T-helper 22 cell (primary cell): ENCODE measurements at places on chromosomes 2 and 18.

- DNase-seq: no peak
These were observed 101.8 kb upstream of the MYO3B start for GRCh38 chr2:170076189-170076588.

GRCh38 chr2:31049264-31049663 is 89.0 kb downstream of the GALNT14 start:
- DNase-seq: no peak

DNA sequence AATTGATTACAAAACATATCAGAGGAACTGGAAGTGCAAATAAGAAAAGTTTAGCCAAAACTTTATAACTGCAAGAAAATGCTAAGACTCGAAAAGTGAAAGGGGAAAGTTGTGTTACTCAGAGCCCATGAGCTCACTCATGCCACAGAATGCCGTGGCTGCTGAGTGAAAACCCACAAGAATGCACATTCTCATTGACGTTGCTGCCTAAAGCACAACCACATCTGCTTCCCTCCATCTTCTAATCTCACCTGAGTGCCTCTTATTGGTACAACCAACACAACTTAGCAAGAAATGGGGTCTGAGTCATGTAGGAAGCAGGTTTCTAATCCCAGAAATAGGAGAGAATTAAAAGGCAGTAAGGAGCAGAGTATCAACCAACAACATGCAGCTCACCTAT is 259.7 kb downstream of the LNPK start:
- no peak for DNase-seq

DNA sequence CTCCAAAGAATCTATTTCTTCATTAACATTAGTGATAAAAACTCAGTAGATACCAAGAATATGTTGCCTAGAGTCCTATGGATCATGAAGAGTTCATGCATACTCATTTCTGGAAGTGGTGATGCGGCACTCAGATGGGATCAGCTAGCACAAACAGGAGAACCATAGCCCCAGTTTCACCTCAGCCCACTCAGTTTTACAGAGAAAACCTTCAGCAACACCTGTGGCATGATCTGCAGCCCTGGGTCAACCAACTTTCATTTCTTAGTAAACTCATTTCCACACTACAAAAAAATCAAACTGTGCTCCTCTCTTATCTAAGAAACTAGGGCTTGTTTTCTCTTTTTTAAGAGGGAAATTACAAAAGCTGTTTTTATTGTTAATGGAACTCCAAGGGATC is 569.4 kb downstream of the CCDC85A start:
- DNase-seq: no peak

DNA sequence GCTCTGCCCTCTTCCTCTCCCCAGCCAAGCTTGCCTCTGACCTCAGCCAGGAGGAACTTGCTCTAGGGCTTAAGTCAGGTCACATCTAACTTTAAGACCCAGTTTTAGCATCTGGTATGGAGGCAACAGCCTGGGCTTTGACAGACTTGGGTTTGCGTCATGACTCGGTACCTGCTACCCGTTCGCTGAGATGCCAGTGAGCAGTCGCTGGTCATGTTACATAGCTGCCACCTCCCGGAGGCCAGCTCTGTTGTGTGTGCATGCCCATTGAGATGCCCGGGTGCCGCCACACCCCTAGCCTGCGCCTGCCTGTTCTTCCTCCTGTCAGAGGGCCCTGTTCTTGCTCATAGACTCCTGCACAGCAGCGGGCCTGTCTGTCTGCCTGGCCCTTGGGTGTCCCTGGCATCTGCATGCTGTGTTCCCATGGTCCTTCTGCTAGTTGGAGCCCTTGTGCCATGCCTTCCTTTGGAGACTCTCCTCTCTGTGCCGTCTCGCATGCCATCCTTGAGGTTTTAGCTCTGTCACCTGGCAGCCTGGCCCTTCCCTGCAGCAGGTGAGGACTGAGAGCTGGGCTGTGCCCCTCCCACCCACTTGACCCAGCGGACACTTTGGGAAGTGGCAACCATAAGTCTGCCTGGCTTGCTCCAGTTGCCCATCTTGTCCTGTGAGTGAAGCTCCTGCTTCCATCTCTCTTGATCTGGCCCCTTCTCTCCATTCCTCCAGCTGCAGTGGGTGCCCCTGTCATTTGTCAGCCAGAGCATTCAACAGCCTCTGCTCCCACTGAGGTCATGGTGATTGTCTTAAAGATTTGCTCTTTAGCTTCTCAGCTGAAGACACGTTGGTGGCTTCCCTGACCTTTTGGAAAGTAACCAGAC is 24.9 kb downstream of the ASAP2 start:
- DNase-seq: no peak
